ENCODE measurements at places on chromosomes 5 and 9.

DNA sequence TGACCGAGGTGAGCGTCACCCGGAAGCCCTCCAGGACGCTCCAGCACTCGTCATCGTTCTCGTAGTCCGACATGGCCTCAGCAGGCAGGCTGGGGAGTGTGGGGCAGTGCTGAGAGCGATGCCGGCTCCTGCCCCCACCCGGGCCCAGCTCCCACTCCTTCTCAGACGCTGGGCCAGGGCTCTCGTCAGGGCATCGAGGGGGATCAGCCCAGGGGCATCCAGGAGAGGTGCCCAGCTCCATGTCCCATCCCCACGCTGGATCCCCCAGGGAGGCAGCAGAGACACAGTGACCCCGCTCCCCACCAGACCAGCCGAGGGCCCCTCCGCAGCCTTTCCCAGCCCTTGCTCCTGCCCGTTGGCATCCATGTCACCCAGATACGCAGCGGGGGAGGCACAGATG, 1.5 kb downstream of the CARD9 start:
- no peak for DNase-seq

DNA sequence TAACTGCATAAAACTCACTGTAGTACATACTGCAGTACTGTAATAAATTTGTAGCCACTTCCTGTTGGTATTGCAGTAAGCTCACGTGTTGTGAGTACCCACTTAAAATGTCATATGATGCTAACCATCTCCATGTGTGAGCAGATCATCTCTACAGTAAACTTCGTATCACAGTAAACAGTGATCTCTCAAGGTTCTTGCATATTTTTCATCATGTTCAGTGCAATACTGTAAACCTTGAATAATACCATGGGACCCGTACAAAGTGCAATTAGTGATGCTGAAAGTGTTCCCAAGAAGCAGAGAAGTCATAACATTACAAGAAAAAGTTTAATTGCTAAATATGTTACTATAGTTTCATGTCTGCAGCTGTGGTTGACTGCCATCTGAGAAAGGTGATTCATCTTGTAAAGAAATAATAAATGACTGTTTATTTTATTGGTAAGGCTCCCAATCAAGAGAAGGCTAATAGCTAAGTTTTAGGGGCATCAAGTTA, 253.8 kb upstream of the POU5F2 start:
- no peak for DNase-seq

DNA sequence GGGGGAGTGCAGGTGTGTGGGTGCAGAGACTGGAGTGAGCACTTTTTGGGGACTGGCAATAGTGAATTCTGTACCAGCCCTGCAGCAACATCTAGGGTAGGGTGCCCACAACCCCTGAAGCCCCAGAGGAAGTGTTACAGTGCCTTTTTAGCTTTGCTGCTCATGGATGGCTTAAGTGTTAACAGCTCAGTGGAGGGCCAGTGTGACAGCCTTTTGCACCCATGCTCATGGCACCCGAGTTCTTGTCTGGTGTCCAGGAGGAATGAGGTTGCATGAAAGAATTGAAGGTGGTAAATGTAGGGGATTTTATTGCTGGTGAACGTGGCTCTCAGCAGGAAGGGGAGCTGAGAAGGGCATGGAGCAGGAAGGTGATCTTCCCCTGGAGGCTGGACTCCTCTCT, 107.3 kb downstream of the MRPL36 start:
- DNase-seq, result no peak

- DNase-seq, result no peak
Measured at GRCh38 chr9:28841775-28842174, 1268.5 kb upstream of the C9orf72 start.

DNA sequence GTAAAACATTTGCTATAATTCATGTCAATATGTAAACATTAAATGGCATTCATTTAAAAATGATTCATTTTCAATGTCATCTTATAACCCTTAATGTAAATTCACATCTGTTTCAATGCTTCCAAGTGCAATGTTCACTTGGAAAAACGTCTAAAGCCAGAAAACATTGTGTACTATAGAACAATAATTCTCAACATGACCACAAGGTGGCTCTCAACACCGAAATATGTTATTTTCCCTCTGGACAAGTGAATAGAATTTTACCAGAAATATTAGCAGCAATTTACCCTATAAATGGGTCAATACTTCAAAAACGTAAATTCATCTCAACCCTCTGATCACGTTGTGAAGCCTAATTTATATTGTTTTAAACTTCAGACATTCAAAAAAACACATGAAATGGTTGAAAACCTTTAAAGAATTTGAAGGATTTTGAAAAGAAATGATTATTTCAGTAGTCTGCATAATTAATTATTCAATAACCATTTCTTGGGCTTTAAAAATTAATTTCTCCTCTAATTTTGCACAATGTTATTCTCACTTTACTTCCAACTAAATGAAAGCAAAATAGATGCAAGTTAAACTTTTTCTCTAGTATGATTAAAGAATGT, 11.0 kb downstream of the CDH10 start:
- peak; percentile 27 for DNase-seq
